ENCODE measurements at places on chromosomes 1 and 21.
A peak's percentile ranks its signal among the peaks of the same experiment; 100 is the strongest.

GRCh38 chr1:59879996-59880505, 46.5 kb downstream of the CYP2J2 start:
- DNase-seq: no peak

- DNase-seq: no peak
Measured at GRCh38 chr1:11671544-11672286, 7.7 kb downstream of the FBXO6 start.

- DNase-seq: no peak
Measured at GRCh38 chr21:42732033-42732410, 78.6 kb downstream of the PDE9A start.

DNA sequence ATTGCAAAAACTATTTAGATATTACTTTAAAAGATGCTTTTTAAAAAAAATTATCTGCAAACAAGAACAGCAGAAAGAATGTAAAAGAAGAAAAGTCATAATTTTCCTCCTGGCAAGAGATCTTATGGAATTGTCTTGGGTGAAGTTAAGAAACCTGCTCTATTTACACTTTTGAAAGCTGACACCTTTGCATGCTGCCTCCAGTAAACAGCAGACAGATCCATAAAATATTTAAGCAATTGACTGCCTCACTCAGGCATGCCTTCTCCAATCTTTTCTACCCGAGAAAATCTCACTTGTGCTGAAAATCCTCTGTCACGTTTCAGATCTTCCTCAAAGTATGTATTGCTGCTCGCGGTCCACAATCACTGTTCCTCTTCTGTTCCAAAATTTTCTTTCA, 107.9 kb upstream of the ZP4 start:
- no peak for DNase-seq

DNA sequence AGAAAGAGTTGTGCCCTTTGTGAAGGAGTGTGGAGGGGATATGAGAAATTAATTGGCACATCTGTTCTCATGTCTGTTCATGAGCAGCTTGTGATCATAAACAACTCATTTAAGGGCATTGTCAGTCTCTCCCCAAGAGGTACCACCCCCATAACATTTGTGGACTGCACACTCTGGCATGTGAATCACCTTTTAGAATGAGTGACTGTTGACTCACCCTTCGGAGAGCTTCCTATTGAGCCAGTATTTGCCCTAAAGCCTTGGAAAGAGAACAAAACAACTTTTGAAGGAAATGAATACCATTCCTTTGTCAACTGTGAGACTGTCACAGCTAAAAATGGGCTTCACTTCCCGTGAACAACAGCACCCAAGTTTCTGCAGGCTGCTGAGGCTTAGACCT, 27.5 kb upstream of the MYSM1 start:
- DNase-seq: no peak

GRCh38 chr1:168958562-168959289, 147.8 kb upstream of the ATP1B1 start:
- DNase-seq: no peak

DNA sequence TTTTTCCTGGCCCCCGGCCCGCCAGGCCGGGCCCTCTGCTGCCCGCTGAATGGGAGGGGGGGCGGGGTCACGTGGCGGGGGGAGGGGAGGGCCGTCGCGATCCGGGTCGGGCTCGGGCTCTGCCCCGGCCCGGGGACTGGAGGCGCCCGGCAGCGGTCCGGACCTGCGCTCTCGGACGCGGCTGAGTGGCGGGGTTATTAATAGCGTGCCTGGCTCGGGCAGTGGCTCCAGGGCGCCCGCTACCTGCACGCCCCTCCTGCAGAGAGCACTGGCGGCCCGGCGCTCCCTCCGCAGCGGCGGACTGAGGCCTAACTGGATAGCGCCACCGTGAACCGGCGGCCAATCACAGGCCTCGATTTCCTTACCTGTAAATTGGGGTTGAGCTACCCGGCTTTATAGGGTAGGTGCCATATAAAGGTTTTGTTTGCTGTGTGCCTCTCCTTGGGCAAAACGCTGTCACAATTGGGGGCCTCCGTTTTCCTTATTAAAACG, 28.1 kb downstream of the AHDC1 start:
- no peak for DNase-seq

- DNase-seq: no peak
Measured at GRCh38 chr1:234724516-234725176, 114.7 kb upstream of the IRF2BP2 start.

- no peak for DNase-seq
Measured at GRCh38 chr1:30615816-30616590, 107.4 kb downstream of the MATN1 start.

DNA sequence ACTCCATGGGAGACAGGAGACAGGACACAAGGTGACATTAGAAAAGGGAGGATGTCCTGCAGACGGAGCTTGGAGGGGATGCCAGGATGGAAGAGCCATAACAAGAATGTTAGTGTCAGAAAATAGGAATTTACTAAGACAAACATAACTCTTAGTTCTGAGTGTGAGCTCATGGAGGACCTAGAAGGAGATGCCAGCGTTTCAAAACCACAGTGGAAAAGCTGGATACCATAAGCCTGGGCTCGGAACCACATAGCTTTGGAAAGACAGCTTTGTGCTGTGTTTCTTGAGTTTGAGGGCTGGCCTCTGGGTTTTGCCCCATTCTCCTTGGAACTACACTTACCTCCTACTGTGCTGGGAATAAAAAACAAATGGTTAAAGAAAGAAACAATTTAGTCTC, 128.4 kb downstream of the S1PR1 start:
- no peak for DNase-seq

GRCh38 chr1:93692983-93693591, 11.4 kb upstream of the BCAR3 start:
- DNase-seq: no peak

GRCh38 chr1:78549891-78550290, 59.1 kb downstream of the PTGFR start:
- no peak for DNase-seq

DNA sequence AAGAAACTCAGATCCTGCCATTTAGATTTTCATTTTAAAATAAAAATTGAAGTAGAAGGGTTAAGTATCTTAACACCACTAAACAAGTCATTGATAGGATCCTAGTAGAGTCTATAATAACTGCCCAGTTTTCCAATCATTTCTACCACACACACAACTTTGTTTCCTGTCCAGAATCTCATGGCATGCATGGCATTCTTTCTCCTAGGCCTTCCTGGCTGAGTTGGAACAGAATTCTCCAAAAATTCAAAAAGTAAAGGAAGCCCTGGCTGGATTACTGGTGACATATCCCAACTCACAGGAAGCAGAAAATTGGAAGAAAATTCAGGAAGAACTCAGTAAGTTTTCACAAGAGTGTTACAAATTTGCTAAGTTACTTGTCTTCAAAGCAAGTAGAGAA, 111.4 kb upstream of the BMP8A start:
- no peak for DNase-seq

- no peak for DNase-seq
Measured at GRCh38 chr1:198253668-198254067, 96.9 kb downstream of the NEK7 start.

- DNase-seq: no peak
Measured at GRCh38 chr1:201318504-201319340, 35.4 kb downstream of the PKP1 start.

DNA sequence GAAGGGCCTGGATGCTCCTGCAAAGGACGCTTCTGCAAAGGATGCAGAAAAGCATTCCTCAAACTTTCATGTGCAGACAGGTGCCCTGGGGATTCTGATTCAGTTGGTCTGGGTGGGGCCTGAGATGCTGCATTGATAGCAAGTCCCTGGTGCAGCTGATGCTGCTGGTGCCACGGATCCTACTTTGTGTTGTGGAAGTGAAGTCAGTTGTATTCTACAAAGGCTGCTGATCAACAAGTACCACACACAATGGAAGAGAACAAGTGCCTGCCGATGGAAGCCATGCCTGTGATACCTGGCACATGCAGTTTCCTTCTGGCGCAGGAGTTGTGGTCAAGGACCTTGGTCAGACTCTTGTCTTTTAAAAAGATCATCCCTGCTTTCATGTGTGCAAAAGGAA, 478.8 kb downstream of the CAMTA1 start:
- no peak for DNase-seq

GRCh38 chr1:170729225-170730002, 65.5 kb downstream of the PRRX1 start:
- no peak for DNase-seq

- no peak for DNase-seq
Measured at GRCh38 chr1:68213843-68214242, 18.5 kb downstream of the WLS start.

DNA sequence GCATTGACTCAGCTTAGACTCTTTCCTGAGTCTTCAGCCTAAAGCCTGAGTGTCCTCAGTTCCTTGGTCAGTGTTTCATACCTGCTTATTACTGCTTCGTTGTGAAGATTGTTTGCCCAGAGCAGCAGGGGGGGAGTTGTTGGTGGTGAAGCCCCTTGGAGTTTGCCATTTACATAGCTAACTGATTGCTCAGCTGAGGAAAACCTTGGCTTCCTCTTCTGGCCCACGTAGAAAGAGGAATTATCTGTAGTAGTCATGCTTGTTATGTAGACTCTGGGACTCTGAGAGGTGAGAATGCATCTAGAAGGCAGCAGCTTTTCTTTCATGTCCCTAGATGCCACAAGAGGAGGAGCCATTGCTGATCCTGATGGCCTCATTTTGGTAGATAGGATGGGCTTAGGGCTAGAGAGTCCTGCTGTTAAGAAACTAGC, 125.9 kb downstream of the MAST2 start:
- DNase-seq: no peak

DNA sequence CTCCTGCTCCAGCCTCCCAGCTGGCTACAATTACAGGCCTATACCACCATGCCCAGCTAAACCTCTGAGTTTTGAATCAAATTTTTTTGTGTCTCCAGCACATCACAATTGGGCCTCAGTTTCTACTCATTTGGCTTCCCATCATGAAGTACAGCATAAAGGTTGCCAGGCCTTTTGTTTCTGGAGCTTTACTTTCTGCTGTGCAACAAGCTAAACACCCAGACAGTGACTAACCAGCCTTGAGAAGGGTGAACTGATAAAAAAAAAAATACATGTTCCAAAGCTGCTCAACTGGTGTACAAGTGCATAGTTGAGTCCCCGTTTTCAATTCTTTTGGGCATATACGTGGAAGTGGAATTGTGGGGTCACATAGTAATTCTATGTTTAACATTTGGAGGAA, 25.1 kb downstream of the TIAM1 start:
- DNase-seq: no peak

DNA sequence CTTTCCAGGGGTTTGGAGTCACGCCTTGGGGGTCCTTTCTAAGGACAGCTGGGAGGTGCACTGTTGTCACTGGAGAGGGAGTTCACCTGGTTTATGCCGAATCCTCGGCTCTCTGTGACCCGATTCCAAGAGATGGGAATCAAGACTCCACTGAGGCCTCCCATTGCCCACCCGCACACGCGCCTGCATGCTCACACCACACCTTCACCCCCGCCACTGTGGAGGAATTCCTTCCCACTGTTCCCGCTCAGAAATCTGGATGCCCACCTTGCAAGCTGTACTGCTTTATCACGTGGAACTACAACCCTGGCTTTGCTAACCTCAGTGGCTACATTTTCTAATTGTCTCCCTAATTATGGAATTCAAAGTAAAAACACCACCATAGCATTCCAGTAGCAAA, 29.2 kb downstream of the PGBD5 start:
- DNase-seq: no peak

DNA sequence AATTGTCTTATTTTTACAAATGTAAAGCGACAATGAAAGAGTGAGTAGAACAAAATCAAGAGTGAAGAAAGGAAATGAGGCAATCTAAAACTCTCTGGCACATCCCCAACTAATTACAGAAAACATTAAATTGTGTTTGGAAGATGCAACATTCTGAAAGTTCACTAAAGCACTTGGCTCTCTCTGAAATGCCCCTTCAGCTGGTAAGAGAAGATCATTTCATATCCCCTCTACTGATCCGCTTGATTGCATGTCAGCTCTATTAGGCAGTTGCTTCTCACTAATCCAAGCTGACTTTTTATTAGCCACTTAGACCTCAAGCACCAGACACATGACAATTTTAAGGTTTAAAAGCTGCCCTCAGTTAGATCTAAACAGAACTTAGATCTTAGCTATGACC, 262.8 kb upstream of the PRMT6 start:
- no peak for DNase-seq

DNA sequence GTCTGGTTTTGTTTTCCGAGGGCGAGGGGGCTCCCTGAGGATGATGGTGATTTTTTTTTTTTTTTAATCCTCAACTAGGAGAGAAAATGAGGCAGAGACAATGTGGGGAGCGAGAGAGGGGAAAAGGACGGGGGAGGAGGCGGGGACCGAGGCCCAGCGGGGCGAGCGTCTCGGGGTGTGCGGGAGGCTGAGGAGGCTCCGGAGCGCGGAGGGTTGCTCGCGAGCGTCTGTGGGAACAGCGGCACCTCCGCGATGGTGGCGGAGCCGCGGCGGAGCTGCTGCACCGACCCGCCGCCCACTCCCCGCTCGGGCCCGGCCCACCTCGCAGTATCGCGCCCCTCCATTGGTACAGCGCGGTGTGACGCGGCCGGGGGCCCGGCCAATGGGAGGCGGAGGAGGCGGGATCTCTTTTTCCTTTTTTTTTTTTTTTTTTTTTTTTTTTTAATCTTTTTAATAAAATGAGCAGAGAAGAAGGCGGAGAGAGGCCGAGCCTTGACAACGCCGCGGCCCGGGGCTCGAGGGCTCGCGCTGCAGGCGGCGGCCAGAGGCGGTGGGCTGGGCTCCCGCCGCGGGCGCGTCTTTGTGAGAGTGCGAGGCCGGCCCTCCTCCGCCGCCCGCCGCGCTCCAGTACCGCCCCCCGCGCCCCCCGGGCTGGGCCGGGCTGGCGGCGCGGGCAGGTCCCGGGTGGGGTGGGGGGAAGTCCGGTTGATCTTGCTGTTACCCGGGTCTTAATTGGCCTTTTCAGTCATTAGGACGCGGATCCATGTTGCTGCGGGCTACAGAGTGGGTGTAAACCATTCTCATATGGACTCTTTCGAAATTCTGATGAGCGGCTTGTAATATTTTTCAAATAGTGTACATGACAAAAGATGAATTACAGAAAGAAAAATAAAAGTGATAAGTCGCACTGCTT, at the start of gene RERE:
RERE (minus strand) TSS at position 229 of the 913 bp plus-strand sequence.
- peak; percentile 93 for DNase-seq

GRCh38 chr1:10108948-10109708, 76.4 kb downstream of the UBE4B start:
- no peak for DNase-seq

GRCh38 chr1:75170981-75171380, 36.8 kb downstream of the LHX8 start:
- no peak for DNase-seq

DNA sequence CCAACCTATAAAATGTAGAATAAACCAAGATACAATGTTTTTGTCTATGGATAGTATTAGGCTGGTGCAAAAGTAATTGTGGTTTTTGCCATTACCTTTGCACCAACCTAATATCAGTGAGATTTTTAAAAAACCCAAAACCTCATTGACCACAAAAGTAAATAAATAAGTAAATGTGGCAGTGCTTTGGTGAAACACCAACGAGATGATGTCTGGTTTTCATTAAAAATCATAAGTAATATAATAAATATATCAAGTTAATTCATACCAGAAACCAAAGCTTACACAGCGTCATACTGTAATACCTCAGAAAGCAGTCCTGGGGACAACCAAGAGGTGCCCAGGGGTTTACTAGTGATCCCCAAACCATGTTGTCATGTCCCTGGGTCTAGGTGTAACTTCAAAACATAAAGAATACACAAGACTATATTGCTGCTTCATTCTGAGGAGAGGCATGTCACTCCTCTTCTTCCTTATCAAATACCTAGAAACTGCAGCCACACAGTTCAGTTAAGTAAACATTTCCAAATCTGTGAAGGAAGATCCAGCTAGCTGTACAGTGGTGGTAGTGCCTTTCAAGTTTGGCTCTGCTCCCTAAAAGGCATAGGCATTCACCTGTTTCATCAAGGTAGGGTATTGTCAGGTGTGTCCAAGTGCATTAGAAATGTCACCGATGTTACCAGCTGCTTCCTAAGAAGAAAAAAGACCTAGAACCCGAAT, 51.6 kb upstream of the ZC3H11B start:
- DNase-seq: no peak

- no peak for DNase-seq
Measured at GRCh38 chr1:240402326-240402725, 209.6 kb downstream of the GREM2 start.
